ENCODE measurements at places on chromosomes 2 and 18. TPM values are rescaled to one million over a fixed set of nuclear protein-coding genes. Genes with fewer than 3 reads are reported as not detected.

- DNase-seq = no peak
Measured at GRCh38 chr2:73257425-73258125, 23.5 kb downstream of the CCT7 start.

- DNase-seq = no peak
Measured at GRCh38 chr18:34821669-34822210, 111.6 kb downstream of the DTNA start.

- no peak for DNase-seq
Measured at GRCh38 chr2:120445449-120446143, 99.7 kb downstream of the INHBB start.

DNA sequence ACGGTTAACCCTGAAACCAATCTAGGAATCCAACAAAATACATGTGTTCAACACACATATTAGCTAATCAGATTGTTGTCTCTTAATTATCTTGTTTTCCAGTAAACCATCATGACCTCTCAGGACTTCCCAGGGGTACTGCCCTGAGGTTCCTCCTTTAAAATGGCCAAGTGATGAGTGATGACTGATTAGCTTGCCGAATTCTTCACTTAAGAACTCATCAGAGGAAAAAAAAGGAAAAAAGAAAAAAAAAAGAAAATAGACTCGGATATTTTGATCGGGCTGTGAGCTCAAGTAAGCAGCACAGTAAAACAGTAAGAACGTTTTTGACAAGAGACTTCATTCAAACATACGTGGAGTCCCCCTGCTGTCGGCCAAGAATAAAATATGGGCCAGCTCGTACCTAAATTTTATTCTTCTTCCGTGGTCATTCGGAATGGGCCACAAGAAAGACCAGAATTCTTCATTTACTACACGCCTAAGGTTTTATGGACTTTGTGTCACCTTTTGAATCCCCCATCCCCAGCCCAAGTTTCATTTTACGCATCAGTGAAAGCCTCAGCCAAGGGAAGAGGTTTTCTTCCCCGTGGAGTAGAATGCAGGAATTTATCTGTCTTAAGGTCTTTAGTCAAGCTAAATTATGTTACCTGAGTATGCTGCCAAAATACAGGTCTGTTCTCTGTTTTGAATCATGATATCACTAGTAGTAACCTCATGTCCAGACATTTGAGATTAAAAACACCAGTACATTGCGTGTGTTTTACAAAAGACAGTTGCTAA is 40.5 kb downstream of the COLEC12 start:
- no peak for DNase-seq

RANBP2 gene
- 58.9 TPM for total RNA-seq

DNA sequence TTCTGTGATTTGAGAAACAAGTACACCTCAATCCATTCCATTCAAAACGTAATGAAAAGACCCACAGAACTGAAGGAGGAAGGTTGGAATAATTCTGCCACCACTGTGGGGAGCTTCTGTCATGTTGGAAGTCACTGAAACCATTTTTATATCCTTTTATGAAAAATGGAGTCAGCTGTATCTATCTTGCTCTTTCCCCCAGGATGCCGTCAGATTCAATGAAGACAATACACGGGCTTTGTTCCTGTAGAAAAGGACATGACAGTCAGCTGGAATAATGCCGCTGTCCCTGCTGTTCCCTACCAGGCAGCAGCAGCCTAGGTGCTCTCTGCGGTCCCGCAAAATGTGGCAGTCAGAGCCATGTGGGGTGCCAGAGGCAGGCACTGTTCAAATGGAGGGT is 52.5 kb upstream of the APCDD1 start:
- DNase-seq = no peak

- DNase-seq = no peak
Measured at GRCh38 chr2:140589273-140589672, 1541.5 kb downstream of the LRP1B start.

DNA sequence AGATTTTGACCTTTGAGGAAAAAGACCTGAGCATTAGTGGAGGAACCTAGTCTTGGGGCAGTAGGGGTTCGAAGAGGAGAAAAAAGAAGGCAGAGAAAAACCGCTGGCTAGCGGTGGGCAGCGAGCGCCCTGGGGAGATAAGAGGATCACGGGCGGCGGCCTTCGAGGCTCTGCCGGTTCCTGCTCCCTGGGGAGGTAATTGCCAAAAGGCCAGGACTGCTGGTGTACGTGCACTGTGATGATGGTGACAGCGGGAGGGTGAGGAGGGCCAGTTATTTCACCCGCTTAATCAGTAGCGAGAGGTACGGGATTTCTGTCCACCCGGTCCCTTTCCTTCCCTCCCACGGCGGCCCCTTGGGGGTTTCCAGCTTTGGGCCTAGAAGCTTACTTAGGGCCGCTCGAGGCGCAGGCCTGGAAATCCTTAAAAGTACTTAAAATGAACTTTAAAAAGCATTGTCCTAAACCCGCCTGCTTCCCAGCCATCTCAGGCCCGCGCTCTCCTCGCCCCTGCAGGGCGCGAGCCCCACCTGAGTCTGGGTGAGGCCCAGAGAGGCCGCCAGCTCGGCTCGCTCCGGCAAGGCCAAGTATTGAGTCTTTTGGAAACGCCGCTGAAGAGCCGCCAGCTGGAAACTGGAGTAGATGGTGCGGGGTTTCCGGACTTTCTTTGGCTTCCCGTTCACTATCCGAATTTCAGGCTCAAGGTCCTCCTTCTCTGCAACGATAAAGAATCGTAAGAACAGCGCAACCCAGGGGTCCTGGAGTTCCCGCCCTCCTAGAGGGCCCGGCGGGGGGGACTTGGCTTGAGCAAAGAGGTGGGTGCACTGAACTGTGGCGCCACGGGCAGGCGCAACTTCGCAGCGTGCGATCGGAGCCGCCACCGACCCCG is 1.5 kb downstream of the DLX2 start:
- no peak for DNase-seq

NMUR1 gene
- total RNA-seq = 3.4 TPM

CCDC68 gene
- not detected for total RNA-seq
